ENCODE measurements at places on chromosomes 2 and 18.

GRCh38 chr2:155730804-155731203 lies 601.7 kb downstream of the NR4A2 start:
- DNase-seq: no peak

DNA sequence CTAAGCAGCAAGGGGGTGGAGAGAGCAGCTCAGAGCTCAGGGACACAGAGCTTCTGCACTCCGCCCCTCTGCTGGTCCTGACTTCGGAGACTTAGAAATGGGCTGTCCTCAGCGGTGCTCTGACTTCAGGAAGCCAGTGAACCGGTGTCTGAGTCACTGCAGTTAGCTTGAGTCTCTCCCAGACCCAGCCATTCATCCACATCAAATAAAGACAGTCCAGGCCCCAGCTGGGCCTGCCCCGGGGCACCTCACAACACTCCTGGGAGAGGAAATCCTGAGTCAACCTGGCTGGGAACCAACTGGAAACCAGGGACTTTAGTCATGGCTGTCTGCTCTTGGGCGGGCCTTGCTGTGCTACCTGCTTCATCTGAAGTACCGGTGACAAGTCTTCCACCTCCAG lies 5.4 kb upstream of the ITGB6 start:
- peak; percentile 69 for DNase-seq

DNA sequence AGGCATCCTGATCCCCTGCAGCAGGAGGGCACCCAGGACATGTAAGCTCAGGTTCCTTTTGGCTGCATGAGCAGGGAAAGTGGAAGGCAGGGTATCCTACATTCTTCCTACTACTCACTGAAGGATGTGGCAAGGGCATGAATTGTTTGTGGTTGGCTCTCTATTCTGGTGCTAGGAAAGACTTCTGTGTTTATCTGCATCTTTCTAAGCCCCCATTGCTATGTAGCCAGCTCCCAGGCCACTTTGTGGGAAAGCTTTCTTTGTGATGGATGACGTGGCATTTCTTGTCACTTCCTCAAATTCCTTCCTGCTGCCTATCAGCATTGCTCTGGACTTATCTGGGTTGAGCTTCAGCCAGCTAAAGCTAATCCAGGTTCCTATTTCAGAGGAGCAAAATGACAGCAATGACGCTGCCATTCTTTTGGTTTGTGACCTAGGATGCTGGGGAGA lies 46.2 kb downstream of the MEIS1 start:
- DNase-seq: peak; percentile 26

- no peak for DNase-seq
Observed at GRCh38 chr18:48125724-48126123, 195.3 kb upstream of the SMAD2 start.

- DNase-seq: no peak
Observed at GRCh38 chr2:18722101-18722500, 132.7 kb upstream of the NT5C1B start.

DNA sequence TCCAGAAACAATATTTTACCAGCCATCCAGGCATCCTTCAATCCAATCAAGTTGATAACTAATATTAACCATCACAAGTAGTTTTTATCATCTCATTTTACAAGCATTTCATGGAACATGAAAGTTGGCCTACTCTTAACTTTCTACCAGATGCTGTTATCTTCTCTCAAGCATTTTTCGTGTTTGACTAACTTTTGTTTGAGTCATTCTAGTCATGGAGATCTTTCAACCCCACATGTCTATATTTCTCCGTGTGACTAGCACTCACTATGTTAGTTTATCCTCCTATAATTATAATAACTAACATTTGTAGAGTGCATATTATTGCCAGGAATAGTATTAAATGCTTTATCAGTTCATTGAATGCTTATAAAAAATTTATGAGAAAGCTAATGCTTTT lies 307.0 kb upstream of the CWC22 start:
- DNase-seq: no peak

DNA sequence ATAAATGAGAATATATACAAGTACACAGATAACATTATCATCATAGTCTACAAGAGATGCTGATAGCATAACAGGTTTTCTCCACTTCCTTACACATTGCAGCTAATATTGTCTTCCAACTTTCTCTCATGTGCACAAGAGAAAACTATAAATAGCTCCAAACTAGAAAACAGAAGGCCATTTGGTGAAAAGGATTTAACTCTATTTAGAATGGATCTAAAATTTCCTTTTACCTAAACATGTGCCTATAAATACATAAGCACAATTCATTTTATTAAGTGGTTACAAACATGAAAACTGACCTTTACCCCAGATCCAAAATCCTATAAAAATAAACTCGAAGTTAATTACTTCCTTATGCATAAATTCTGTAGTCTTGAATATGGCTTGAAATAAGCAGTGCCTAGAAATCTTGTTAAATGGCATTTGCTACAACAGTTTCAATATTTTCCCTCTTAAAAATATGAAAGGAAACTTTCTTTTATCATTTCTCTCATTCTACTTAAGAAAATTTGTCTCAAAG lies 41.6 kb downstream of the SLC25A12 start:
- DNase-seq: no peak

- DNase-seq: peak; percentile 36
Observed at GRCh38 chr2:72669121-72669520, 156.7 kb downstream of the EXOC6B start.

DNA sequence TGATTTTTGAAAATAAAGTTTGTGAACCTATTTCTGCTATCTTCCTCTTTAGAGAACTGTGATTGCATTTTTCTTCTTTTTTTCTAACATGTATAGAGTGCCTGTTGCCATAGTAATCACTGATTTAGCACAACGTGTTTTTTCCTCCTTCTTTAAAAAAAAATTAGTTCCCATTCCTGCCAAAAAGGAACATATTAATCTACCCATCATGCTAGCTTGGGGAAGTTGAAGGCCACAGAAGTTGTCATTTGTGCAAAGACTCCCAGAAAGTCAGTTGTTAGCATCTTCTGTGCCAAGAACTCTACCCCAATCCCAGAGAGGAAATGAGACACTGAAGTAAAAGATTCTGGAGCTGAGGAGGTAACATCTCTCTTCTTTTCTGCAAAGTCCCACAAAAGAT lies 57.3 kb downstream of the SLC8A1 start:
- DNase-seq: no peak

GRCh38 chr2:37645836-37646235 lies 25.6 kb downstream of the CDC42EP3 start:
- DNase-seq: no peak

- no peak for DNase-seq
Observed at GRCh38 chr2:128454980-128455720, 136.5 kb upstream of the HS6ST1 start.

- no peak for DNase-seq
Observed at GRCh38 chr2:239966853-239967552, 58.1 kb downstream of the NDUFA10 start.

DNA sequence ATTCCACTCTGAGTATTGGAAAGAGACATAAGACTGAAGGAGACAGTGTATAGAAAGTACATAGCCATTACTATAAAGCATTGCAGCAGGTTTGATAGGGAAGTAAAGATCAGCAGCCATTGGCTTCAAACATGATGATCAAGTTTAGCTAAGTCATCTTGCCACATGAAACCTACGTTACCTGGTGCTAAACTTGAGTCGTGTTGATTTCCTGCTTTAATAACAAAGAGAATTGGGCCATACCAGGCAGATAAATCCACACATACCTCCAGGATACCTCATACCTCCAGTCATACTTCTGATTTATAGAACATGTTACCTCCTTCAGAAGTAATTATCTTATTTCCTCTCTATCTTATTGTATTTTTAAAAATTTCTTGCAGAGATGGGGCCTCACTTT lies 10.3 kb upstream of the KYNU start:
- DNase-seq: no peak

DNA sequence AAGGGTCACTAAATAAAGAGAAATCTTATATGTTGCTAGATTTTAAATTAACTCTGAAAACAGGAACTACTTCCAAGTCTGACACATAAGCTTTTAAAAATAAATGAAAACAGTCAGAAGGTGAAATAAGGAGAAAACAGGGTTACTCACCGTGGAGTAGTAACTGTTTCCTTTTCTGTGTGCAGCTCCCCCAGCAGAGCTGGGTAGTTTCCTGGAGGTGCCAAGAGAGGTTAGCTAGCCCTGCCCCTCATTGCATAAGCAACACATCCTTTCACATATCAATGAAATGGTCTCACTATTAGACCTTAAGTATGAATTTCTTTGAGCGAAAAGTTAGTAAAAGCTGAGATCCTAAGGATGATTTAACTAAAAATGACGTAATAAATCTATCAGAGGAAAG lies 54.0 kb upstream of the GPR75 start:
- no peak for DNase-seq

DNA sequence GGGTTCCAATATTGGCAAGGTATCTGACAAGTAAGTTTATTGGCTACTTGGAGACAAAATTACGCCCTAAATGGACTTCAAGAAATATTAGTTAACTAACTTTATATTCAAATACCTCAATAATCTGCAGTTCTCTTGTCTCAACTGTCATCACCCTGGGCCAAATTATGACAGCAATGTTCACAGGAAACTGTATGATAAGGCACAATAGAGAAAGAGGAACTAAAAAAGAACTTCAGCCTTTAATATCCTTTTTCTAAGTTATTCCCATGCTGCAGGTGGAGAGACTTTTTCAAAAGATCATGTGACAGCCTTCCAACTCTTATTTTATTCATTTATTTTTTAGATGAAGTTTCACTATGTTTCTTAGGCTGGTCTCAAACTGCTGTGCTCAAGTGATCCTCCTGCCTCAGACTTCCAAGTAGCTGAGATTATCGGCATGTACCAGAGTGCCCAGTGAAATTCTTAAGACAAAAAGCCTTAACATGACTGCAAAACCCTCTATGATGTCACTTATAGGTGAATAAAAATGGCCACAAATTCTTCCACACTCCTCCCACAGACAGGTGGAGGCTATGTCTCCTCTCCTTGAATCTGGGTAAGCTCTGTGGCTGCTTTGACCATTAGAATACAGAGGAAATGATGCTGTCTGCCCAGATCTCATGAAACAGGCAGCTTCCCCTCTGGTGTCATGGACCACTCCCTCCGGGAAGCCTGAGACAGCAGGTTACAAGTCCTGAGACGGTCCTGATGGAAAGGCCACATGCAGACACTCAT lies 211.0 kb downstream of the TGIF1 start:
- DNase-seq: no peak

GRCh38 chr2:42457011-42457410 lies 36.8 kb downstream of the KCNG3 start:
- no peak for DNase-seq

GRCh38 chr18:13246591-13246990 lies 28.0 kb downstream of the LDLRAD4 start:
- DNase-seq: no peak

DNA sequence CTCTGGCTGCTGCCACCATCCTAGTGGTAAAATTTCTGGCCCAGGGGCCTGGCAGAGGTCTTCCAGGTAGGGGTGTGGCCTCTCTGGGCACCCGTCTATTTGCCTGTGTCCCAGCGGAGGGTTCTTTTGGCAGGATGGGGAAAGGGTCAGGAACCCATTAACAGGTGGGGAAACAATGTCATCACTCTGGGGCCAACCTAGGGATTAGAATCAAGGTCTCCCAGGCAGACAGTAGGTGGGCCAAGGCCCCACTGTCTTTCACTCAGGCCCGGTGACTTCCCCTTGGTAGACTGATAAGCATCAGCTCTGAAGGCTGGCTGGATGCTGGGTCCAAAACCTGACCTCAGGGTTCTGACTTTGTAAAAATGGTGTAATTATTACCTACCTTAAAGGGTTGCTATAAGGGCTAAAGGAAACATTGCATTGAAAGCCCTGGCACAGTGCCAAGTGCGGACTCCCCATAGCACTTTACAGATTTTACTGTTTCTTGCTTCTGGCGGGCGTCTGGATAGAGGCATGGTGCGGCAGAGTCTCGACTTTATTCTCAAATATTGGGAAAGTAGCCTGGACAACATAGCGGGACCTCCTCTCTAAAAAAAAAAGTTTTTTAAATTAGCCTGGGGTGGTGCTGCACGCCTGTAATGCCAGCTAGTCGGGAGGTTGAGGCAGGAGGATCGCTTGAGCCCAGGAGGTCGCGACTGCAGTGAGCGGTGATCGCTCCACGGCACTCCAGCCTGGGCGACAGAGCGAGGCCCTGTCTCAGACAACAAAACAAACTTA lies 2.2 kb downstream of the LBX2 start:
- DNase-seq: no peak

DNA sequence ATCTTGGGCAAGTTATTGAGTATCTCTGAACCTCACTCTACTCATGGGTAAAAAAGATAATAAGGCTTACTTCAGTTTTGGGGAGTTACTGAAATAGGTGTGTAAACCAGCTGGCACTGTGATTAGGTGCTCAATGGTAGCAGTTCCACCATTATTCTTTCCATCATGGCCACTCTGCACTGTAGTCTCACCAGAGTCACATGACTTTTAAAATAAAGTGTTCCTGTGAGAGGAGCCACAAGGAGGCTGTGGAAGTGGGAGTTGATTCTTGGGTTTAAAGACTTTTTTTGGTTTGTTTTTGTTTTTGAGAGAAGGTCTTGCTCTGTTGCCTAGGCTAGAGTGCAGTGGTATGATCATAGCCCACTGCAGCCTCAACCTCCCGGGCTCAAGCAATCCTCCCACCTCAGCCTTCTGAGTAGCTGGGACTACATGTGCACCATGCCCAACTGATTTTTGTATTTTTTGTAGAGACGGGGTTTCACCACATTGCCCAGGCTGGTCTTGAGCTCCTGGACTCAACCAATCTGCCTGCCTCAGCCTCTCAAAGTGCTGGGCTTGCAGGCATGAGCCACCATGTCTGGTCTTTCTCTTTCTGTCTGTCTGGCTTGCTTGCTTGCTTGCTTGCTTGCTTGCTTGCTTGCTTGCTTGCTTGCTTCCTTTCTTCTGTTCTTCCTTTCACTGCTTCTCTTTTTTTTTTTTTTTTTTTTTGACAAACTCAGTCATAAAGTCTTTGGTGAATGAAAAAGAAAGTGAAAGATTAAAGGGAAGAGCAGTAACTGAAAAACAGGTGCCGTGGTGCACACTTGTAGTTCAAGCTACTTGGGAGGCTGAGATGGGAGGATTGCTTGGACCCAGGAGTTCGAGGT lies 21.2 kb upstream of the ACVR1 start:
- DNase-seq: no peak

GRCh38 chr18:48387300-48387699 lies 21.9 kb downstream of the ZBTB7C start:
- no peak for DNase-seq

DNA sequence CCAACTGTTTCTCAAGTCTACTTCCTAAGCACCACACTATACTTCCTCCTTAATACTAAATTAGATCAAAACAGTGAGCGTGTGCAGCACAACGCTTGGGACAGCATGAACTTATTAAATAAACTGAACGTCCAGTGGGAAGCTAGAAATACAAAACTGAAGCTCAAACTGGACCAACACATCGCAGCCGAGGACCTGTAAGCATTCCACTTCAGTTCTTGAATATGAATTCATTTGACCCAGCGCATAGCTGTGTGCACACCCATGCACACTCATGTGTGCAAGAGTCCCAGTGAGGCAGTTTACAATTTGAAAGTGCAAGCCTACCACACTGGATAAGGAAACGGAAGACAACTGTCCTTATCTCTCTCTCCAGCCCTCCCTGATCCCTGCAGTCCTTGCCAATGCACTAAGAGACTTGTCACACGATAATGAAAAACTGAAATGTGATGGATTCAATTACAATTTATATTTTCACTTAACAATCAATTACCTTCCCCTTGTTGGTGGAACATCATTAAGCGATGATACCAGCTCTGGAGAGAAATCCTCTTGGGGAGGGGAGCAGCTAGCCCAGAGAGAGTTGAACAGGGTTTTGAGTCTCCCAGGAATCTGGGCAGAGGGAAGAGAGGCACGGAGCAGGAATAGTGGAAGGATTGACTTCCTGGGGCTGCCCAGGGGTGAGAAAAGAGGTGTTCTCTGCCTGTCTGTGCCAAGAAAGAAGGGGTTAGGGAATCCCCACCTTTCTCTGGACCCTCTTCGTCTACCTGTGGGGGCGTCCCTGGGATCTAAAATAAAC lies 186.5 kb upstream of the KLHL29 start:
- no peak for DNase-seq
